ENCODE measurements at places on chromosomes 2 and 18. TPM values are rescaled to one million over a fixed set of nuclear protein-coding genes. Genes with fewer than 3 reads are reported as not detected.

Gene NXPH2
- total RNA-seq: not detected

Gene IL37
- not detected for total RNA-seq

Gene G6PC2
- not detected for total RNA-seq

Gene NBEAL1
- total RNA-seq: 12.2 TPM

Gene IL1B
- total RNA-seq: not detected

All from activated T-helper 2 cell treated with anti-CD3 and anti-CD28 coated beads, Interferon-gamma antibody, Interleukin-2, Interleukin-4, amounts not matched to agents 10 μg/mL and 5 μg/mL and 100 μg/mL, durations not matched to agents 14 hours and 24 hours and 36 hours (primary cell).